ENCODE measurements at places on chromosomes 12 and 14.

GRCh38 chr14:45267071-45267470 is 14.1 kb upstream of the MIS18BP1 start:
- DNase-seq, result no peak

- no peak for DNase-seq
Observed at GRCh38 chr12:19872621-19873540, 433.6 kb downstream of the AEBP2 start.

GRCh38 chr14:55272922-55273321 is 1.7 kb downstream of the FBXO34 start:
- no peak for DNase-seq

DNA sequence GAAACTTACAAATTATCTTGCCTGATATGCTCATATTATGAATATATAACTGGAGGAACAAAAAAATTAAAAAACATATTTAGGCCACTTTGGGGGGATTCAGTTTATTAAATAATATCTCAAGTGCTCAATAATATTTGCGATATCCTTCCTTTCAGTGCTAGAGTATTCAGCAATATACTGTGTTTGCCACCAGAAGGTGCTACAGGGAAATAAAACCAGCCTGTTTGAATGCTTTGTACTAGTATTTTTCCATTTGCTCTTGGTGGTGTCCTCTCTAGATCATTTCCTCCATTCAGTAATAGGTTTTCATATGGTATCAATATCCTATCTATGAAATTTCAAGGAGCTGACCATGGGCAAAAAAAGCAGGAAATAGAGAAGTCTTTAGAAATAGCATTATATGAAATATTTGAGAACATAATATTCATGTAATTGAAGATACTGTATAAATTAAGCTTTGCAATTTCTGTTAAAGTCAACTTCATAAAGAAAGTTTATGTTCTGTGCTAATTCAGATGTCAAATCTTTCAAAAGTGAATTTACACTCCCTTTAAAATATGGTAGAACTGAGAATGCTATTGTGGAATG is 106.2 kb upstream of the NAV3 start:
- DNase-seq, result peak; percentile 33

- DNase-seq, result no peak
Observed at GRCh38 chr14:21264025-21264801, 5.0 kb downstream of the HNRNPC start.

DNA sequence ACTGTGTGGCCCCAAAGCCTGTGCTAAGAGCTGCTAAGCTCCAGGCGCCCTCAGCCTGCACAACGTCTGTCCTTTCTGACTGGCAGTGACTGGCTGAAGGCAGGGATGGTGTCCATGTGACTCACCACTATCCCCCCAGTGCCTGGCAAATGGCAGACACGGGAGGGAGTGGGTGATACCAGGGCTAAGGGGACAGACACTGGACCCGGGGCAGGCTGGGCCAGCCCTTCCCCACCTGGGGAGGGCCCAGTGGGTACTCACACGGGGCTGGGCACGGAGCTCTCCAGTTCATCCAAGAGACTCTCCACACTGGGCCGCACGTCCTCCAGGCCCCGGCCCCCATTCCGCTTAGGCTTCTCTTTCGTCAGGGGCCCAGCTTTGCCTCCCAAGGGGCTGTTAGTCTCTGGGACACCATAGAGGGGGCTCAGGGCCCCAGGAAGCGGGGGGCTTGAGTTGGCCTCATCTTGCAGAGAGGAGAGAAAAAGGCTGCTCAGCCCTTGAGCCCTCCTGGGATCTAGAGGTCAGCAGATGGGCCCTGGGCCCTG is 21.4 kb upstream of the RPLP0 start:
- DNase-seq, result no peak

- DNase-seq, result no peak
Observed at GRCh38 chr14:23694085-23694948, 58.2 kb downstream of the DHRS2 start.

- DNase-seq, result no peak
Observed at GRCh38 chr14:75363570-75364227, 64.1 kb upstream of the JDP2 start.

DNA sequence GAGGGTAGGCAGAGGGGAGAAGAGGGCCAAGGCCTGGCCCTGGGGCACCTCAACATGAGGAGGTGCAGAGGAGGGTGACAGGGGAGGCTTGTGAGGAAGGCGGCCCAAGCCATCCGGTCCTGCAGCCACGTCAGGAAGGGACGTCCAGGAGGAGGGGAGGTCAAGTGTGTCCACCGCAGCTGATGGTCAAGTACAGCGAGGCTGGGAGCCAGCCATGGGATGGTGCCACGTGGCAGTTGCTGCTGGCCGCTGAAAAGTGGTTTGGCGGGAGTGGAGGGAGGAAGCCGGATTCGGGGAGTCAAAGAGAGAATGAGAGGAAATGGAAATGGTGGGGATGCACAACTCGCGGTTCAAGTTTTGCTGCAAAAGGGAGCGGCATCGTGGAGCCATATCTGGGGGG is 41.2 kb downstream of the PRIMA1 start:
- DNase-seq, result peak; percentile 54

GRCh38 chr12:78611504-78611903 is 253.1 kb upstream of the SYT1 start:
- no peak for DNase-seq

Measured in midbrain (tissue), 1 donor.